ENCODE measurements at places on chromosomes 5 and 9. TPM values are rescaled to one million over a fixed set of nuclear protein-coding genes. Genes with fewer than 3 reads are reported as not detected.

The ROPN1L gene
- 0.17 TPM for total RNA-seq

The MTX3 gene
- 18.0 TPM for total RNA-seq

GRCh38 chr5:58358501-58359178 lies 101.2 kb downstream of the PLK2 start:
- no peak for DNase-seq

DNA sequence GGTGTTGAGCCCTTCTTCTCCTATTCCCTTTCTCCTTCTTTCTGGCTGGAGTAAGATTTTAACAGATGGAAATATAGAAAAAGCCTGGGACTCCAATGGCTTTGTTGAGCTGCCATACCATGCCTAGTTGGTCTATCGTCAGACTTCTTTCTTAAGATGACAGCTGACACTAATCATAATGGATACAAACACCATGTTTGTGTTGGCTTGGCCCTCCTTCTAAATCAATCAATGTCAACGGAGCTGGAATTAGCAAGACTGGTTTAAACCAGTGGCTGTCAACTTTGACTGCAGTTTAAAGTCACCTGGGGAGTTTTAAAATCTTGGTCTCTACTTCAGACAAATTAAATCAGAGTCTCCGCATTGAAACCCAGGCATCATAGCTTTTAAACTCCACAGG lies 264.5 kb upstream of the PRR16 start:
- no peak for DNase-seq

- DNase-seq = no peak
Observed at GRCh38 chr9:136204838-136205706, at the start of gene LHX3. Gene LHX3 (minus strand): TSS chr9:136205128. CDS start chr9:136205012, 116 bp downstream.

GRCh38 chr9:75451045-75451444 lies 362.7 kb downstream of the OSTF1 start:
- no peak for DNase-seq

GRCh38 chr5:14954616-14955343 lies 83.2 kb upstream of the ANKH start:
- no peak for DNase-seq

- peak; percentile 79 for DNase-seq
Observed at GRCh38 chr9:121399883-121400607, 30.0 kb upstream of the STOM start.

GRCh38 chr9:90559075-90560073 lies 83.2 kb downstream of the DIRAS2 start:
- DNase-seq = peak; percentile 2

DNA sequence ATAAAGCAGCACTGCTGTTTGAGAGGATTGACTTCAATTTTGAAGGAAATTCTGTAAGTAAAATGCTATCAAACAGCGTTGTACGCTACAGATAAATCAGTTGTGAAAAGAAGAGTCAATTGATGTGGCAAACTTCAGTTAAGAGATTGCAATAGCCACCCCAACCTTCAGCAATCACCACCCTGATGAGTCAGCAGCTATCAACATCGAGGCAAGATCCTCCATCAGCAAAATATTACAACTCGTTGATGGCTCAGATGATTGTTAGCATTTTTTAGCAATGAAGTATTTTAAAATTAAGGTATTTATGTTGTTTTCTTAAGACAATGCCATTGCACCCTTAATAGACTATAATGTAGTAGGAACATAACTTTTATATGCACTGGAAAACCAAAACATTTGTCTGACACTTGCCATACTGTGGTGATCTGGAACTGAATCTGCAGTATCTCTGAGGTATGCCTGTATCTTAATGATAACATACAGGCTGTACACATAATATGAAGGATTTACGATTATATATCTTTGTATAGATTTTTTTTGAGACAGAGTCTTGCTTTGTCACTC lies 47.5 kb downstream of the VPS13A start:
- peak; percentile 60 for DNase-seq
